Stimulated activated CD4-positive, alpha-beta T cell treated with anti-CD3 and anti-CD28 coated beads, Interleukin-1b, Interleukin-23, amount 100 ng/mL, for 48 hours (primary cell): ENCODE measurements at places on chromosomes 3 and 15.
A peak's percentile ranks its signal among the peaks of the same experiment; 100 is the strongest.

GRCh38 chr15:55552926-55553325 lies 35.2 kb downstream of the PYGO1 start:
- no peak for DNase-seq

DNA sequence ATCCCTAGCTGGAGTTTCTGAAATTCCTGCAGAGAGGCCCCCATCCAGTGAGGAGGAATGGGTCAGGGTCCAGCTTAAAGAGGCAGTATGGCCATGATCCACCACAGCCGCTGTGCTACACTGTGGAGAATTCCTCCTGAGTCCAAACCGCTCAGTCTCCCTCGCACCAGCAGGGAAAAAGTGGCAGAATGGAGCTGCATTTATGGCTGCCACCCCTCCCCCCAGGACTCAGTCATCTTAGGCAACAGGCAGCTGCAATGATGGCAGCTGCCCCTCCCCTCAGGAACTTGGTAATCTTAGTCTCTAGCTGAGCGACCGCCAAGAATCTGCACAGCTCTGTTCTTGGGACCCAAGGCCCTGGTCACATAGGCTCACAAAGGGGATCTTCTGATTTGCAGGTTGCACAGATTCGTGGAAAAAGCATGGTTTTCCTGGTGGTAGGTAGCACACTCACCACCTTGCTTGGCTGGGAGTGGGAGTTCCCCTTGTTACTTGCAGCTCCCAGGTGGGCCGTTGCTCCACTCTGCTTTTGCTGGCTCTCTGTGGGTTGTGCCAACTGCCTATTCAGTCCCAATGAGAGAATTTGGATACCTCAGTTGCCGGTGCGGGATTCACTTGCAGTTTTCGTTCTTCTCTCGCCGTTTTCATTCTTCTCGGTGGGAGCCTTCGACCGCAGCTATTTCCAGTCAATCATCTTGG lies 204.1 kb downstream of the STXBP5L start:
- no peak for DNase-seq

- DNase-seq: no peak
Measured at GRCh38 chr3:12041446-12042041, 37.4 kb downstream of the SYN2 start.

DNA sequence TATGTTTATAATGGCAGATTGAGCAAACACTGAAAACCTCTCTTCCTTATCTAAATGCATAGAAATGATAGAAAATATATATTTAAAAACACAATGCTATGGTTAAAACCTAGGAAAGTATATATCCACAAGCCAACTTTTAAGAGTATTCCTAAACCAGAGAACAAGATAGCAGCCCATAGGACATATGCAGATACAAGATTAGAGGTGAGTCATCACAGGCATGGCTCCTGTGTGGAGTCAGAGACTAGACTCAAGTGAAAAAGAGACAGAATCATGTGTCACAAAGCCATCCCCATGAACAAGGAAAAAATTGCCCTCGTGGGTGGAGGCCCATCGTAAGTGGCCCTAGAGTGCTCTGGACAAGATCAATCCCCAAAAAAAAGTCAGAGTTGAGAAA lies 199.4 kb upstream of the PPP2R3A start:
- DNase-seq: no peak

DNA sequence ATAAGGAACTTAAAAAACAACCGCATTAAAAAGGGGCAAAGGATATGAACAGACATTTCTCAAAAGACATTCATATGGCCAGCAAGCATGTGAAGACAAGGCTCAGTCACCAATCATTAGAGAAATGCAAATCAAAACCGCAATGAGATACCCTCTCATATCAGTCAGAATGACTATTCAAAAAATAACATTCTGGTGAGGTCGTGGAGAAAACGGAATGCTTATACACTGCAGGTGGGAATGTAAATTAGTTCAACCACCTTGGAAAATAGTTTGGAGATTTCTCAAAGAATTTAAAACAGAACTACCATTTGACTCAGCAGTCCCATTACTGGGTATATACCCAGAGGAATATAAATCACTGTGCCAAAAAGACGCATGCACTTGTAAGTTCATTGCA lies 496.6 kb upstream of the SGO1 start:
- no peak for DNase-seq

GRCh38 chr15:39156646-39157250 lies 424.1 kb upstream of the THBS1 start:
- no peak for DNase-seq

GRCh38 chr15:76863123-76863522 lies 42.0 kb downstream of the SCAPER start:
- no peak for DNase-seq

GRCh38 chr3:23869977-23870662 lies 46.7 kb downstream of the NKIRAS1 start:
- no peak for DNase-seq

- DNase-seq: no peak
Measured at GRCh38 chr3:133855772-133856171, 39.9 kb downstream of the RAB6B start.

DNA sequence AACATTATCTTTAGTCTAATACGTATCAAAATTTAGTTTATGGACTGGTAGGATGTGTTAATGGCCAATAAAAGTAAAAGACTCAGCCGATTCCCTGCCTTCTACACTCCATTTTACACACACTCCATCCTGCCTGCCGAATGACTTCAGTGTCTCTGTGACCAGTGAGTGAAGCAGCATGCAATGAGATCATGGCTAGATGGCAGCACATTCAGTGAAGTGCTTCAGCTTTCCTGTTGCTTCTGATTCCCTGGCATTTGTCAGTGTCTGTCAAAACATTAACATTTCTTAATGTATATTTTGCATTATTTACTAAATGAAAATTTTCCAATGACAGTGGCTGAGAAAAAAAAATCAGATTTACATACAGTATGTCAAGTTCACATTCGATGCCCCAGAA lies 412.0 kb downstream of the FHIT start:
- DNase-seq: no peak

DNA sequence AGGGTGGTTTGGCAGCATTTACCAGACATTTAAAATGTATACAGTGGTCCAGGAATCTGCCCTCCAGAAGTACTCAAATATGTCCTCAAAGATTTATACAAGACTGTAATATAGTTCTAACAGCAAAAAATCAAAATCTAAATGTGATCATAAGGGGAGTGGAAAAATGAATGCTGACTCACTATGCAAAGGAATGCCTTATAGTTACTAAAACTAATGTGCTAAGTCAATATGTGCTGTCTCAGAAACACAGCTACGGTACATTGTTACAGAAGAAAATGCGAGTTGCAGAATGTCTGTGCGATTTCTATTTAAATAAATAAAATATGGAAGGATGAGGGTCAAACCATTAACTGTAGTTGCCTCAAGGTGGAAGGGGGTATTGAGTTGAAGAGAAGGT lies 230.1 kb upstream of the UBE2E1 start:
- no peak for DNase-seq

DNA sequence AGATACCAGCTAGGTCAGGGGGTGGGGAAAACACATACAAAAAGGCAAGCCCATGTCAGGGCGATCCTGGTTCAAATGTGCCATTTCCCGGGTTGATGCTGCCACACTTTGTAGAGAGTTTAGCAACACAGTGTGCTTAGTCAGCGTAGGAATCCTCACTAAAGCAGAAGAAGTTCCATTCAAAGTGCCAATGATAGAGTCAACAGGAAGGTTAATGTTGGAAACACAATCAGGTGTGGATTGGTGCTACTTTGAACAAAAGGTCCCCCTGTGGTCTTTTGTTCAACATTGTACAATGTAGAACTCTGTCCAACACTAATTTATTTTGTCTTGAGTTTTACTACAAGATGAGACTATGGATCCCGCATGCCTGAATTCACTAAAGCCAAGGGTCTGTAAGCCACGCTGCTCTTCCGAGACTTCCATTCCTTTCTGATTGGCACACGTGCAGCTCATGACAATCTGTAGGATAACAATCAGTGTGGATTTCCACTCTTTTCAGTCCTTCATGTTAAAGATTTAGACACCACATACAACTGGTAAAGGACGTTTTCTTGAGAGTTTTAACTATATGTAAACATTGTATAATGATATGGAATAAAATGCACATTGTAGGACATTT lies 28.9 kb downstream of the TPM1 start:
- DNase-seq: no peak

DNA sequence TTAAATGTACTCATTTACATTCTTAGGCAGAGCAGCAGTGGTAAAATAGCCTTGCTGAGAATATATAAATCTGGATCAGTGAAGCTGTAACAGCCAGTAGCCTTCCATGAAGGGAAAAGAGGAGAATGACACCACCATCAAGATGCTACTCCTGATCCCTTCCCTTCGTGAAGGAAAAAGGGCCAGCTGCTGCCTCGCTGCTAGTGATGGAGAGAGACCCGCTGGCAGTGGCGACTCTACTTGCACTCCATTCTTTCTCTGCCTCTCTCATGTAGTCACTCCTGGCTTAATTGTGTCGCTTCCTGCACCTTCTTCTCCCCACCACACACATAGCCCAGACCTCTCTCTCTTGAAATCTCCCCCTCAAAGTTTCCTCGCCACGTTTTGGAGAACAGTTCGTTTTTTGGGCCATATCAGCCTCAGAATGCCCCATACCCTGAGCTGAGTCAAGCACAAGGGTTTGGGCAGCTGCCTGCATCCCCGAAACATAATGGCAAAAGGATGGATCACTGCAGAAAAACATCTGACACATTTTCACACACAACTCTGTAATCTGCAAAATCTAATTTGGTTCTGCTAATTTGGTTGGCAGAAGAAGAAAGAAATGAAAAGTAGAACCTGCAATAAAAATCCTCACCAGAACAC lies 460.3 kb upstream of the IL12A start:
- no peak for DNase-seq

- no peak for DNase-seq
Measured at GRCh38 chr3:139979991-139980390, 45.0 kb downstream of the CLSTN2 start.

DNA sequence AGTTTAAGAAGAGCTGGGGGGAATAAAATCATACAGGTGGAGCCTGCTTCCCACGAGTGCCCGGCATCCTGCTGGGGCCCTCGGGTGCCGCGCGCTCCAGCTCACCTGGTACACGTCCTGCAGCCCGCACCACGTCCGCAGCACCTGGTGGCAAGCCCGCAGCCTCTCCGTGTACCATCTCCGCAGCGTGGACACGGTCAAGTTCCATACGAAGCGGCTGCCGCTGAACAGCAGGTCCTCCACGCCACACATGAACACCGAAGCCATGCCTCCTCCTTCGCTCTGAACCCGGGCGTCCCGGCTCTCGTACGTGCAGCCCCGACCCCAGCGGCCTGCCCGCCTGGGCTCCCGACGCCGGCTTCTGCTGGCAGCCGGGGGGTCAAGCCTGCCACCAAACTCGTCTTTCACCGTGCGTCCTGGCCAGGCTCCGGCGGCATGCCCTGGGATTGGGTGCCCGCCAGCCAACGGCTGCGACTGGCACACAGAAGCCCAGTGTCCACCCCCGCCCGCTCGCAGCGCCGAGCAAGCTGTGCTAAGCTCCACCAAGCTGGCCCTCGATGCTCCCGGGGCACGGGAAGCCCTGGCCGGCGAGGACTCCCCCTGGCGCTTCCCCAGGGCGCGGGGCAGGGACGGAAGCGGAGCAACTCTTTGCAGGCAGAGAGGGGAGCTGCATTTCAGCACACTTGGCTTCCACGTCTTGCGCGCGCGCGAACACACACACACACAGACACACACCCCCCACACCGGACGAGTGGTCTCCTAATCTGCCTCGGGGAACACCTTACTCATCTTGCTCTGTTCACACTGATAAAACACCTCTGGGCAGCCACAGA lies at the start of gene FRMD4B:
Gene FRMD4B (minus strand): TSS at position 366 of the 833 bp plus-strand sequence. CDS start 99 bp downstream, at position 267.
- DNase-seq: peak; percentile 27

GRCh38 chr15:71545223-71545760 lies 265.1 kb upstream of the NR2E3 start:
- no peak for DNase-seq

DNA sequence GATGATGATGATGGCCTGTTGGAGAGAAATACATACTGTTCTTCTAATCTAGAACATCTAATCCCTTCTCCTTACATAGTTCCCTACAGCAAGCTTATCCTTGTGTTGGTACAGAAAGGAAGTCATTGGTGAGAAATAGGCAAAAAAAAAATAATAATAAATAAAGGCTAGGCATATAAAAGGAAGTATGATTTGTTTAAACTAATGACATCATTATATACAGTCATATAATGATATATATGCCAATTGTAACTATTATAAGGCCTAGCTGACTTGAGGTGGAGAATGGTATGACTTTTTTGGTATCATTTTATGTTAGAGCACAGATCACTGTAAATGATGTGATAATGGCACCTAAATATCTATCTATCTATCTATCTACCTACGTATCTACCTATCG lies 142.4 kb downstream of the DUT start:
- no peak for DNase-seq

DNA sequence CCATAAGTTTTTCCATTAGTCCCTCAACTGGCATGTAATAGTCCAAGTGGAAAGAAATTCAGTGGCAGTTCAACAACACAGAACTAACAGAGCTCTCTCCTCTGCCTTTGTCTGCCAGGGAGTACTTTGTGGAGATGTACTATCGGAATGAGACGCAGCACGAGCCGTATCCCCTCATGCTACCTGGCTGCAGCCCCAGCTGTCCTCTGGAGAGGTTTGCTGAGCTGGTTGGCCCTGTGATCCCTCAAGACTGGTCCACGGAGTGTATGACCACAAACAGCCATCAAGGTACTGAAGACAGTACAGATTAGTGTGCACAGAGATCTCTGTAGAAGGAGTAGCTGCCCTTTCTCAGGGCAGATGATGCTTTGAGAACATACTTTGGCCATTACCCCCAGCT lies 39.4 kb downstream of the ACP3 start:
- no peak for DNase-seq

DNA sequence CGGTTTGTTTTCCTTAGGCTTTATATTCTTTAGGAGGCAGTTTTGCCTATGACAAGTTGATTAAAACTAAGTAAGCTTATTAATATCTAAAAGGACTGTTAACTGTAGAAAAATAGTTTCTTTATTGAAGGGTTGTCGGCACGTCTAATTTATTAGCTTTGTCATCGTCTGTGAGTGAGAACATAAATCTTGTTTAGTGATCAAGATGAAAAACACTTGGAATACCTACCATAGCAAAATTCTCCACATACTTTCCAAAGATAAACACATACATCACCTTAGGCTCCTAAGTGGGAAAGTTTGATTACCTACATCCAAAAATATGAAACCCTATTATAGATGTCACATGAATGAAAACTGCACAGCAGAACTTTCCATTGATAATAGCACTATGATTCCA lies 139.1 kb upstream of the BNIP2 start:
- DNase-seq: no peak

- DNase-seq: no peak
Measured at GRCh38 chr3:129911261-129911861, 17.9 kb upstream of the TMCC1 start.

GRCh38 chr3:96039632-96040031 lies 774.8 kb upstream of the EPHA6 start:
- no peak for DNase-seq

GRCh38 chr3:23600167-23600871 lies 205.4 kb upstream of the UBE2E1 start:
- DNase-seq: no peak
